T47D (cell line): ENCODE measurements at places on chromosomes 1 and 21.

DNA sequence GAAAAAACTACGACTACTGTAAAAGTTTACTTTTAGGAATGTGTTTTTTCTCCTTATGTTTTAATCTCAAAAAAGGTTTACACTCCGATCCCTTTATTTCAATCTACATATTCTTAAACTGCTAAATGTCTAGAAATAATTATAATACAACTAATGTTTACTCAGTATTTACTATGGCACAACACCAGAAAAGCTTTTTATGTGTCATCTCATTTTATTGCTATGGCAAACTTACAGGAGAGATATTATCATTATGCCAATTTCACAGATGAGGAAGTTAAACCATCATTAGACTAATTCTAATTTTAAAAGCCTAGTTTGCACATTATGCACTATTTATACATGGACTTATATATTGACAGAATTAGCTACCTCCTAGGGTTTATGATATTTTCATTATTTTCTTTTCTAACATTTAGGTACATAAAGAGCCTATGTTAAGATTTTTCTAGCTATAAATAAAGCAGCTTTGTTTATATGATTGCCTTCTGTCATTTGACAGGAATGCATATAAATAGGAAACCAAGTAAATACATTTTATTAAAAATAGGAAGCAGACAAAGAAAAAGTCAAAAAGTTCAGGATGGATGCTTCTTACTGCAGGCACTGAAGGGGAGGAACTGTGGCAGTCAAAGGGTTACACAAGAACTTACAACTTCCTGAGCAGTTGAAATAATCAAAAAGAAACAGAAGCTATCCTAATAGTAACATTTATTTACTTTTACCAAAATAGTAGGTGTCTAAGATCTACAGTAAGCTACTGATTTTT, 442.4 kb downstream of the LTN1 start:
- DNase-seq: no peak

DNA sequence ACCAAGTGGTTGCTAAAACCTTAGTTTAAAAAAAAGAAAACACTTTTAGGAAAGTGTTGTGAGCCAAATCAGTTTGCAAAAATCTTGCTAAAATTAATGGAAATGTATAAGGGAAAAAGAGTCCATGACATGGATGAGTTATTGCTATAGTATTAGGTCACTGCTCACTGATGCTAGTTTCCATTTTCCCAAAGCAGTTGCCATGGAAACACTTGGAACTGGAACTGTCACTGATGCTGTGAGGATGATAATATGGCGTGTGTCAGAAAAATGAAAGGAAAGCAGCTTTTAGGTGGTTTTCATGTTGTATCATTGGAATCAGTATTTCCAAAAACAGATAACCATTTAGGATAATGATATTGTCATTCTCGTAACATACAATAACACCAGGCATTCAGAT, 104.4 kb downstream of the PHTF1 start:
- no peak for DNase-seq

DNA sequence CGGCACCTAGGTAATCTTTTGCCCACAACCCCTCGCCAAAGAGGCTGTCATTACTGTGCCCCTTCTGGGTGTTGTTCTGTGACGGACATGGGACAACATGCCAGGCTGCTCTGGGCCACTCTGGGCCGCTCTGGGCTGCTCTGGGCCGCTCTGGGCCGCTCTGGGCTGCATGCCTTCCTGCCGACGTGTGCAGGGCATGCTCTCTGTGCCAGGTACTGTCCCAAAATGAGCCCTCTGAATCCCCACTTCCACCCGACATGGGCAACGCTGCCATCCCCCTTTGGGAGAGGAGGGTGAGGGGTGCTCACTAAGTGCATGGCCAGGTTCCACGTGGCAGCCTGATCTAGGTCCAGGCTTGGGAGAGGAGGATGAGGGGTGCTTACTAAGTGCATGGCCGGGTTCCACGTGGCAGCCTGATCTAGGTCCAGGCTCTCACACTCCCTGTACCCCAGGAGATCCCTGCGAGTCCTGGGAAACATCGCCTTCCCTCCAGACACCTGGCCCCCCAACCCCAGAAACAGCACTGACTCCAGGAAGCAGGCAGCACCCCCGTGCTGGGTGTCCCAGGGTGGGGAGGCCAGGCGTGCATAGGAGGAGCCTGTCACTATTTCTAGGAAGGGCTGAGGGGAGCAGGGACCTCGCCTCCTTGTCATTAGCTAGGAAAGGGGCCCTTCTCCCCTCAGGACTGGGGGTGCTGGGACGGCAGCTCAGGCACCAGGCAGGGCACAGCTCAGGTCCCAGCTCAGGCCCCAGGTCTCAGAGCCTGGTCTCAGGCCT, 16.5 kb downstream of the TTC34 start:
- DNase-seq: no peak

- DNase-seq: peak; percentile 53
Measured at GRCh38 chr1:40736085-40736531, 44.6 kb downstream of the NFYC start.

- DNase-seq: no peak
Measured at GRCh38 chr1:116257836-116258235, 115.2 kb upstream of the ATP1A1 start.

DNA sequence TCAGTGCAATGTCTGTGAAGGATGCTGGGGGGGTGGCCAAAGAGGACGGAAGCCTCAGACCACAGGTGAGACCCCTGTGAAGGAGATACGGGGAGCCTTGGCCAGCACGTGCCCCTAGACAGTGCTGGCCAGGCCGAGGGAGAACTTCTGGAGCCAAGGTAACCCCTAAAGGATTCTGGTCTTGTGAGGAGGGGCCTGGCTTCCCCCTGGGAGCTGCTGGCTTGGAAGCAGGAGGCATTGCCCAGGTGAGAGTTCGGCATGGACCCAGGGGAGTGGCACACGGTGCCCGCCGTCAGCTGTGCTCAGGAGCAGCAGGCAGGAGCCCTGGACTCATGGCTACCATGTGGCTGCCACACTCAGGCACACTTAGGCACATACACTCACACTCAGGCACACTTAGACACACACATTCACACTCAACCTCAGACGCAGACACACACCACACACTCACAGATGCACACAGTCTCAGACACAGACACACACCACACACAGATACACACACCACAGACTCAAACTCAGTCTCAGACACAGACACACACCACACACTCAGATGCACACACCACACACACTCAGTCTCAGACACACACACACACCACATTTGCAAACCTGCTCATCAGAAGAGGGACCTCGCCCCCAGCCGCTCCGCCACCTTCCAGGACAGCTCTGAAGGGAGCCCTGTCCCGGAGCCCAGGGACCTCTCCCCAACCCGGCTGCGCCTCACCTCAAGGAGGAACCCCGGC, 1.1 kb upstream of the COL6A2 start:
- no peak for DNase-seq

DNA sequence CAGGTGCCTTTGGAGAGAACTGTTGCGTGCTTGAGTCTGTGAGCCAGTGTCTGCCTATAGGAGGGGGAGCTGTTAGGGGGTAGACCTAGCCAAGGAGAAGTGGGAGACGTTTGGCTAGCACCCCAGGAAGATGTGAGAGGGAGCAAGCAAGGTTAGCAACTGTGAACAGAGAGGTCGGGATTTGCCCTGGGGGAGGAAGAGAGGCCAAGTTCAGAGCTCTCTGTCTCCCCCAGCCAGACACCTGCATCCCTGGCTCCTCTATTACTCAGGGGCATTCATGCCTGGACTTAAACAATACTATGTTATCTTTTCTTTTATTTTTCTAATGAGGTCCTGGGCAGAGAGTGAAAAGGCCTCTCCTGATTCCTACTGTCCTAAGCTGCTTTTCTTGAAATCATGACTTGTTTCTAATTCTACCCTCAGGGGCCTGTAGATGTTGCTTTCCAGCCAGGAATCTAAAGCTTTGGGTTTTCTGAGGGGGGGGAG, 2.4 kb downstream of the BTG2 start:
- DNase-seq: no peak

- DNase-seq: no peak
Measured at GRCh38 chr1:210294999-210295745, 33.5 kb upstream of the HHAT start.

DNA sequence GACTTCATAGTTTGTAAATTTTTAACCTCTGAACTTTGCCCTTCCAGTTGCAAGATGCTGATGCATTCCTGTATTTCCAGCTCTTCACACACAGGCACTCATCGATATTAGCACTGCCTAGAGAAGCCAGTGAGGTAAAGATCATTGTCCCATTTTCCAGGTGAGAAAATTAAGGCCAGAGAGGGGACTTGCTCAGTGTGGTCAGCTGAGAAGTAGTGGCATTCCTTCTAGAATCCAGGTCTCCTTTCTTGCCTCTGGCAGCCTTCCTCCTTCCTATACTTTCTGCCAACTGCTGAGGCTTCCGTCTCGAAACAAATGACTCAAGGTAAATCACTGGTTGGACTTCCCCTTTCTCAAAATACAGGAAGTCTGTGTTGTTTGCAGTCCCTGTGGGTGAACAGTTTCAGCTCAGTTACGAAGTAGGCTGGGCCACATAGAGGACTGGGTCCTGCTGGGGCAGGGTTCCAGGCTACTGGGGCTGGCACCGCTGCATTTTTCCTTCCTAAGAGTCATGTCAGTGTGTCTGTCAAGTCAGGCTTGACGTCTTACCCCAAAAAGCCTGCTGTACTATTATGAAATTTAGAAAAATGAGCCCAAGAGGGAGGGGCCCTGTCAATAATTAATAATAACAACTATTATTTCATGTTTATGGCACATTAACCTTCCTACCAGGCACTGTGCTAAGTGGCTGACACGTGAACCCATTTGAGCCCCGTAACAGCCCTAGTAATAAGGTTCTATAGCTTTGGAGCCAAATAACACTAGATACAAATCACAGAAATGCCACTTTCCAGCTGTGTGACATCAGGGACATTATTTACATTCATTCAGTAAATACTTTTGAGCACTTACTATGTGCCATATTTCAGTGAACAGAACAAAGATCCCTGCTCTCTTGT, 16.6 kb upstream of the RNF19B start:
- peak; percentile 81 for DNase-seq

DNA sequence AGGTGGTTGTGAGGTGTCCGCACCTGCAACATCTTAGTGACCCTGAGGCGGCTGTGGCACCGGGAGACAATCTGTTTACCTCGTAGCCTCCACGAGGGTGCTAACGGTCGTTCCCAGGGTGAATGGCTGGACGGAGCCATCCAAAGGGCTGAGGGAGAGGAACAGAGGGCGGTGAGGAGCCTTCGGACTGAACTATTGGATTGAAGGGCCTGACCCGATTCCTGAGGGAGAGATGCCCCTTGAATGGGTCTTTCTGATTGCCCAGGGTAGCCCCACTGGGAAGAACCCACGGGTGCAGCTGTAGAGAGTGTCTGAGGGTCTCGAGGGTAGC, 2.3 kb downstream of the NR5A2 start:
- DNase-seq: peak; percentile 49

DNA sequence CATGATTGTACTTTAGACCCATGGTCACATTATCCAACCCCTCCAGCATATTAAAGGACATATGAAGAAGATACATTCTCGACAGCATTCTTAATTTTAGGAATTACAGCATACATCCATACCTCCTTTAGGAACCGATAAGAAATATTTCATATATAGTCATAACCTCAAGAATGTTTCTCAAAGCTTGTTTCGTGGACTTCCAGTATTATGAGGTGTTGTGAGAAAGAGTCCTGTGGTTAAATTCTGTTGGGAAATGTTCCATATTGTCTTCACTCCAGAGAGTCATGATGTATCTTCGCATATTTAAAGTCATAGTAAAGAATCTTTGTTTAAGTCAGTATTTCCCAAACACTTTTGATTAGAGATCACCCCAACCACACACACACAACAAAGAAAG, 321.0 kb upstream of the SNX7 start:
- DNase-seq: no peak

GRCh38 chr1:75719810-75720209, 4.7 kb upstream of the ACADM start:
- DNase-seq: no peak

- DNase-seq: no peak
Measured at GRCh38 chr1:37137014-37137413, 102.7 kb upstream of the GRIK3 start.

DNA sequence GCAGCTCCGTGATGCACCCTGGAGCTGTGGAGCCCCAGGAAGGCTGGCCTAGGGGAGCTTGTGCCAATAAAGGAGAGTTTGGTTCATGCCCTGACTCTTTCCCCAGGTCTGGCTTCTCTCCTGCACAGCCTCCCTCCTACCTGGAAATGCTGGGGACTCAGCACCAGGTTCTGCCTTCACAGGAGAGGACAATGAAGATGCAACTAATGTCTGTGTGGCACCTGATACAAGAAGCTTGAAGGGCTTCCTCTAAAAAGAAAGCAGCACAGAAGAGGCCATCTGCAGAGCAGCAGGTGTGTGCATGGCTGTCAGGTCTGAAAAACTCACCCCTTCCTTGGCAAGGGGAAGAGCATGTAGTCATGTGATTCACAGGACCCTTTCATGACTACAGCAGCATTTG, 43.7 kb upstream of the SLC44A3 start:
- DNase-seq: no peak

- no peak for DNase-seq
Measured at GRCh38 chr1:152623203-152623844, 421 bp upstream of the LCE3A start.
